Adipocyte (in vitro differentiated cells): ENCODE measurements at places on chromosomes 1 and 21.
A peak's percentile ranks its signal among the peaks of the same experiment; 100 is the strongest.

DNA sequence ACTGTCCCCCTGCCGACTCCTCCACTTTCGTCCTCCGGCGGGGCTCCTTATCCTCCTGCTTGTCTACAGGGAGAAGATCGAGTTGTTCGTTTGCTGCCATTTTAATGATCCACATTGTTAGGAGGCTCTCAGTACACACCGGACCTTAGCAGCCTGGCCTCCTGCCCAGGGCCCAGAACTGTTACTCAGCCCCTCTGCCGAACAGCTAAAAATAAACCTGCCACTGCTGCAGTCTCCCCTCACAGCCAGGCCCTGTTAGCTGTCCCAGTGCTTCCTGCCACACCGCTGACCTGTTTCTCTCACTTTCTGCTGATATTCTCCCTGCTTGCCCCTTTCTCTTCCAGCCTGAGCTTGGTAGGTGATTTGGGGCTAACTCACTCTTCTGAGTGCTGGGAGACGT is 8.3 kb downstream of the MAPKAPK2 start:
- DNase-seq, result peak; percentile 52

DNA sequence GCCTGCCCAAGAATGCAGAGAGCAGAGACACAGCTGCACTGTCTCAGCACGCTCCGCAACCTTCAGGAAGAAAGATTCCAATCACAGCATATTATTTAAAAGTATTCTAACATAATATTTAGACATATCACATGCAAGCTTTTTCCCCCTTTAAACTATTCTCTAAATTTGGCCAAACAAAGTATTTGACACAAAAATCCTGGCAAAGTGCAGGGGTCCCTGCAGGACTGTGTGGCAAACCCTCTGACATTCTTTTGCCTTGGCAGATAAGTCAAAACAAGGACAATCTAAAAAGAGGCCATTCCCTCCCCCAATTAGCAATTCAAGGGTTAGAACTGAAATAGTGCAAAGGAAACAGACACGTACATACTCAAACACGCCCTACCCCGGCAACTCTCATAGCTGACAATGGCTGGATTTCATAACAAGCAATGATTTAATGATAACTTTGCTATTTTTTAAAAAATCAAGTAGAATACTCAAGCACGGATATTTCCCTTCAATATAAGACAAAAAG is 225.3 kb downstream of the MRPL39 start:
- DNase-seq, result no peak

- DNase-seq, result no peak
Measured at GRCh38 chr1:25428475-25429166, 2.1 kb upstream of the MACO1 start.

DNA sequence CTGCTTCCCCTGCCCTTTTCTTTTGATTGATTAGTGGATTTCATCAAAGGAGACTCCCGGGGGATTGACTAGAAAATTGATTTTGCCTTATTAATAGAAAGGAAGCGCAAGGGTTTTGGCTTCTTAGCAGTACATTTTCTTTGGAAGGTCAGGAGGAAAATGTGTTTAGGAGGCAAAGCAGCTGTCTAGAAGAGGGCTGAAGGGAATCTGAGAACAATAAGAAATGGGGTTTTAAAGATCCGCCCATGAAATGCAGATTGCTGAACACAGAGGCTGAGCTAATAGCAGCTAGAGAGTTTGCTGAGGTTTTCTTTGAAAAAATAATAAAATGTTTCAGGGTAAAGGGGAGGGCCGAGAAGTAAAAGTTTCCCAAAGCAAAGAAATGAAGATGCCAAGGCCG is 4.9 kb downstream of the SERTAD4 start:
- DNase-seq, result no peak

- DNase-seq, result no peak
Measured at GRCh38 chr1:58183286-58183685, 363.2 kb downstream of the OMA1 start.

DNA sequence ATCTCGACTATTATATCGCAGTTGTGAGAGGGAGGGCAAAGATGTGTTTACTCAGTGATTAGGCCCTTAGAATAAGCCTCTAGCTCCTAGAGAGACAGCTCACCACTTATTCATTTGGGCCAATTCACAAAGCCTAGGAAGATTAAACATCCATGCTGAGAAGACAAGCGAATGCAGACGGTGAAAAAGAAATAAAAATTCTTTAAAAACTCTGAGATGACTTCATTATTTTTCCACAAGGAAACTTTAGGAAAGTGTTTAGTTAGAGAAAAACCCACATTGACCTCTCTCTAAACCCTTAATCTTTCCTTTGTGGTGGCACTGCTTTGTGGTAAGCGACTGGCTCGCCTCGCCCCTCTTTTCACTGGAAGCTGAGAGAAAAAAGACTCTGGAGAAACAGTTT is 146.8 kb upstream of the DMRTA2 start:
- peak; percentile 21 for DNase-seq

DNA sequence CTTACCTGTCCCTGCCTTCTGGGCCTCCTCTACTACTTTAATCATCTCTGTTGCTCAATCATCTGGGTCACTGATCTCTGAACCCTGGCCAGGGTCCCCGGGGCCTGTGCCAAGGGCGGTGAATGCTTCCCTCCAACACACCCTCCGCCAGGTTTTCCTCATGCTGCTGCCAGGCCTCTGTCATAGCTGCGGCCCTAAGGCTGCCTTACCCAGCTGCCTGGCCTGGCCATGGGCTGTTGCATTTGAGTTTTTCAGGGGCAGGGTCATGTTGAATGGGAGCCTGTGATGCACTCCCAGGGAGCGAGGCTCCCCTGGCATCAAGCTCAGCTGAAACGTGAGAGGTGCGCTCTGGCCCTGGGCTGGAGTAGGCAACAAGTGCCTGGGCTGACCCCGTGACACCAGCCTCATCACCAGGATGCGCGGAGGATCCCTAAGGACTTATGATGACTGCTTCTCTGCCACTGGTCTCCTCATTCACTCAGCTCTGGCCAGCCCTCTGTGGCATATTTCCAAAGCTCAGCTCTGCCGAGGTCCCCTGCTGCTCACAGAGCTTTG is 7.6 kb downstream of the EDN2 start:
- no peak for DNase-seq

DNA sequence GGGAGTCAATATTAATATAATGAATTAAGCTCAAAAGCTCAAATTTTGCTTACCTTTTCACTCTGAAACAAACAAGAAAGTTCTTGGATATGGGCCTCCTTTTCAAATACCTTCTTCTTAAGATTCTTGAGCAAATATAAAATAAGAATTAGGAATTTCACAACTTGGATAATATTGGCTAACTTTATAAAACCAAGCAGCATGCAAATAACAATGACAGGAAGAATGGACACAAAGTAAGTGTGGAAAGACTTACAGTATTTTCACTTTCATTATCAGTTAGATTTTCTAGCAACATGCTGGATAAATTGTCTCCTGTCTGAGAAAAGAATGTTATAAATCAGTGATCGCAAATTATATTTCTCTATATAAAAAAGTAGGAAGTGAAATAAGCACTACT is 13.2 kb downstream of the ODF2L start:
- peak; percentile 41 for DNase-seq

- peak; percentile 51 for DNase-seq
Measured at GRCh38 chr1:38872401-38873026, 634 bp downstream of the MYCBP start.
